ENCODE measurements at places on chromosomes 16 and 17.

DNA sequence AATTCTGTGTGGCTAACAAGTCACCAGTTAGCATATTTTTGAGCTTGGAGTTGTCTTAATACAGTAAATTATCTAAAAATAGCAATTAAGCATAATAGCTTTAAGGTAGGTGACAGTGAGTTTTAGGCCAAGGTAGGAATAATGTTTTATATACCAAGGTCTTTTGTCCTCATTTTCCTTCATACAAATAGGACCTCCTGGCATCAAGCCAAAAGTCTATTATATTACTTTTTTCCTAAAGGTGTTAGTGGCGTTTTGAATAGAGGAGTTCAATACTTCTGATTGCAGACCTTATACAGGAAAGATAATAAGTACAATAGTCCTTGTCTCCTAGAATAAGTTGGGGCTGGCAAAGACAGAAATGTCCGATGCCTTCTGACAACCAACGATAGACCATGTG, 2277.7 kb downstream of the TP53TG3F start:
- no peak for DNase-seq

DNA sequence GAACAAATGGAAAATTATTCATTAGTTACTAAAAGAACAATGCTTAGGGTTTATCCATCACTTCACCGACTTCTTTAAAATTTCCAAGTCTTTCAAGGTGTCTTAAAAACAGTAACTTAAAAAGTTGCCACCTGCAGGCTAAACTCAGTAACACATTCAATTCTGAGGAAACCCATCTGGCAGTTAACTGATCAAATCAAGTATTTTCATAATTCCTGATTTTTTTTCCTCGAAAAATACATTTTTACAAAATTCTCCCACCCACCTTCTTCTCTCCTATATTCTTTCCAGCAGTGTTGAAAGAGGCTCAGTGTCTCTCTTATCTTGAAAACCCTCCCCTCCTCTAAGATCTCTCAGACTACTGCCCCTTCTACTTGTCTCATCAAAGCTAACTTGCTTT, 29.9 kb downstream of the PARN start:
- DNase-seq = no peak

- no peak for DNase-seq
These were observed 27.3 kb upstream of the RNPS1 start for GRCh38 chr16:2295056-2295798.

GRCh38 chr16:47046726-47047523, 73.5 kb upstream of the DNAJA2 start:
- DNase-seq = no peak

GRCh38 chr16:72277749-72278148, 105.8 kb upstream of the PMFBP1 start:
- no peak for DNase-seq

DNA sequence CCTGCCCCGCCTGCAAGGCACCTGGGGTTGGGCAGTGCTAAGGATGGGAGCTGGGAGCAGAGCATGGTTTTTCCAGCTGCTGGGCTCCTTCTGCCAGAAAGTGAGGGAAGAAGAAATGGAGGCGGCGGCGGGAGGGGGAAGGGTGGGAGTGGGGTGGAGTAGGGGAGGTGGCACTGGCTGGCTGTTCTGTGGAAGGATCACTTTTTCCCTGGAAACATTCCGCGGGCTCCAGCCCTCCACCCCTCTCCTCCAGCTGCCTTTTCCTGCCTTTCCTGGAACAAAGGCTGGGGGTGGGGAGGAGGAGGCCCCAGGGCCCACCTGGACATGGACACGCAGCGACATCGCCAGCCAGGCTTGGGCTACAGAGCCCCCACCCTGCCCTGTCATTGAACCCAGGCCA, 41.1 kb downstream of the CFAP20 start:
- no peak for DNase-seq

DNA sequence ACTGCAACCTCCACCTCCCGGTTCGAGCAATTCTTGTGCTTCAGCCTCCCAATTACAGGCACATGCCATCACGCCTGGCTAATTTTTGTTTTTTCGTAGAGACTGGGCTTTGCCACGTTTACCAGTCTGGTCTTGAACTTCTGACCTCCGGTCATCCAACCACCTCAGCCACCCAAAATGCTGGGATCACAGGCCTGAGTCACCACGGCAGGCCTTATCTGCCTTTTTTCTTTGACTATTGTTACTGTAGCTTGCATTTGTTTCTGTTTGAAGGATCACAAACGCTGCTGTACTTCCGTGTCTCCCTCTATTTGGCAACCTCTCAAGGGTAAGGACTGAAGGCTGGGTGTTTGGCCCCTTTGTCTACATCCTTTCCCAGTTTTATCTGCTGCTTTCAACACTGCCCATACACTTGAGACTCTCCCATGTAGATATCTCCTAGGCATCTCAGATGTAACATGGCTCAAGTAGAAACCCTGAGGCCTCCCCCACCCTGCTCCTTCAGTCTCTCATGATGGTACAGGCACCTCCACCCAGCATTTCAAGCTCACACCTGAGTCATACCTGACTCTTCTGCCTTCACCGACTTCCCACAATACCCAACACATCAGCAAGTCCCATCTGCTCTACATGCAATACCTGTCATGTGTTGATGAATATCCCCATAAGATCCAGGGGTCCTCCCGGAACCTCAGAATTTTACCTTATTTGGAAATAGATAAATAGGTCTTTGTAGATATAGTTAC, 219.0 kb downstream of the CPPED1 start:
- DNase-seq = no peak

DNA sequence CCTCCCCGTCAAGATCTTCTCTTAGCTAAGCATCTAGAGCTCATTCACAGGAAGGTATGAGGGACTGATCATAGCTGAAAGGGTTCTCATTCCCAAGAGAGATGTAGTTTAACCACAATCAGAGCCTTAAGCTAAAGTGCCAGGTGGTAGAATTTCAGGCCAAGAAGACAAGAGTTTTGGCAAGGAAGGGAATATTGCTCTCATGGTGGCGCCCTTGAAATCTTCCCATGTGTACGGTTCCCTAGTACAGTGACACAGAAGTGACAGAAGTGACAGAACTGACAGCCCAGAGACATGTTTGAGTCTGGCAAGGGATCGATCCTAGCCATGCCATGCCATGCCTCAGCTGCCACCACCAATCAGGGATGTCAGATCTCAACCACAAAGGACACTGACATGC, 2.5 kb downstream of the GRIN2C start:
- DNase-seq = no peak

DNA sequence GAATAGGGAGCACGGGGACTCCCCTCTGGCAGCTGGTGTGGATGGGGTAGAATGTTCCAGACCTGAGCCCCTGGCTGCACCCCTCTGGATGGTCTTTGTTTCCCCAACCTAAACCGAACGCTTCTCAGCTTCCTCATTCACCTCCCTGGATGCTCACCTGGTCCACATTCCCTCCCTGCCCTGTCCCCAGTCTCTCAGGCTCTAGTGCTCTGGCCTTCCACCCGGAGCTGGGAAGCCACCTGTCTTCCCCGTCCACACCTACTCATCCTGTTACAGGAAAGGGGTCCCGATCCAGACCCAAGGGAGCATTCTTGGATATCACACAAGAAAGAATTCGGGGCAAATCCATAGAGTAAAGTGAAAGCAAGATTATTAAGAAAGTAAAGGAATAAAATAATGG, 73.5 kb downstream of the CYLD start:
- no peak for DNase-seq

- no peak for DNase-seq
These were observed 18.9 kb upstream of the MFSD6L start for GRCh38 chr17:8818047-8818446.

- no peak for DNase-seq
These were observed 7.8 kb downstream of the LGALS3BP start for GRCh38 chr17:78971756-78972506.

DNA sequence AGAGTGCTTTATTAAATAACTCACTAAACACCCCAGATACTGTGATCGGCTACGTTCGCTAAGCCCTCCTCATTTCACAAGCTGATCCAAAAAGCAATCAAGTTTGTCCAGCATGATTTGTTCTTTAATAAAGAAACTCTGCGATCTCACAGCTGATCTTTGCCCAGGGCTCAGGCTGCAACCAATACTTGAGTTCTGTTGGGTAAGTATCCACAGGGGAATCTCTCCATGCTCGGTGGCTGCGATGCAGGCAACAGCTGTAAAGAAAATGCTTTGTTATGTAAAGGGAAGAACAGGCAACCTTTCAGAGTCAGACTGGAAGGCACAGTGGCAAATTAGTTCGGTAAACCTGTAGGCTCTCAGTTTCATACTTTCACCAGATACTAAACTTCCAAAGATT, 67.5 kb downstream of the SHISA6 start:
- DNase-seq = no peak

- DNase-seq = no peak
These were observed 497.7 kb upstream of the CDH11 start for GRCh38 chr16:65619606-65620005.
